ENCODE measurements at places on chromosomes 5 and 9.

DNA sequence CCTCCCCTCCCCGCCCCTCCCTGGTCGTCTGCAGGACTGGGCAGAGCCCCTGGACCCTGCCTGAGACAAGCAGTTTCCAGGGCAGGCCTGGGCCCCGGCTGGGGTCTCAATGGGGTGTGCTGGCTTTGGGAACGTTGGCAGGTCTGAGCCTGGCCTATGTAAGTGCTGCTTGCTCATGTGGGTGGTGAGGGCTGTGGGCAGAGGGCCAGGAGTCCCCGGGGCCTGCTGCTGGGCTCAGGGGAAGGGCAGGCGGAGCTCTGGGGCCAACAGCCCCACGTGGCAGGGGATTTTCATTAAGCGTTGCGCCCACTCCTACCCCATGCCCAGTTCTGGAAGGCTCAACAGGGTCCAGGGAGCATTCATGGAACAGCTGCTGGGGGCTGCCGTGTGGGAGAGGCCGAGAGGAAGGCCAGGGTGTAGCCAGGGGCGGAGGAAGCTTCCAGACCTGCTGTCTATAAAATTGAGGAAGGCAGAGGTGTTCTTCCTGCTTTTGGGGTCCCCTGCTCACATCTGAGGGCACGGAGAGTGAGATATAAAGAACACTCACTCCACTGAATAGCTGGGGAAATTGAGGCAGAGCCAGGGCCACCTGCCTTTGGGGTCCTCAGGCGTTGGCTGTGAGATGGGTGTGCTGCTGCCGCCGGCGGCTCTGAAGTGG is 32.5 kb downstream of the RXRA start:
- DNase-seq: no peak

DNA sequence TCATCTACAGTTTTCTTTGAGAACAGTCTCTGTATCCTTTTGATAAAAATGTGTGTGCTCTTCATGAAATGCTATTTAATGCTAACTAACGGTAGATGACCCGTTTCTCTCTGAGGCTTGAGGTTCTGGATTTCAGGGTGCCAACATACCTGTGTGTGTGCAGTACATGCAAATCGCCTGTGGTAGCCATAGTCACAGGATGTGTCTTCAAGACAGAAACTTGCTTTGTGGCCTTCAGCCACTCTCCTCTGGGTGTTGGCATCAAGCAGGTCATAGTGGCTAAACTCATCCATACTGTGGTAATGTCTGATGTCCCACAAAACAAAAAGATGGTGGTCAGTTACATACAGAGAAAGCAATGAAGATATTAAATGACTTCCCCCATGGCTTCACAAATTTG is 4.2 kb downstream of the LOX start:
- no peak for DNase-seq

DNA sequence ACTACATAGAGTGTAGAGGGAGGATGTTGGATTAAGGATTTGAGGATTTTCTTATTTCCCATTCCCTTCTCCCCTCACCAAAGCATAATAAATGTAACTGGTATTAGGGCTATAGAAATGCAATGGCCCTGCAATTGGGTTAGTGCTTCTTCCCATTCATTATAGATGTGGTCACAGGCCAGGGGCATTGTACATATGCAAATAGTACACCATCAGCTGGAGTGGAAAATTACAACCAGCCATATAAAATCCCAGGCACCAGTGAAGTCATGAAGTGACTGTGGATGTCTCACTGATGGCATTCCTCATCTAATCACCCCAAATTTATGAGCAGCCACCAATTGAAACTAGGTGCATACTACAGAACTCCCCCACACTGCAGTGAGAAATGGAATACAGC is 105.9 kb downstream of the PLK2 start:
- DNase-seq: no peak

- no peak for DNase-seq
Observed at GRCh38 chr9:109098171-109098959, 21.4 kb downstream of the TMEM245 start.

DNA sequence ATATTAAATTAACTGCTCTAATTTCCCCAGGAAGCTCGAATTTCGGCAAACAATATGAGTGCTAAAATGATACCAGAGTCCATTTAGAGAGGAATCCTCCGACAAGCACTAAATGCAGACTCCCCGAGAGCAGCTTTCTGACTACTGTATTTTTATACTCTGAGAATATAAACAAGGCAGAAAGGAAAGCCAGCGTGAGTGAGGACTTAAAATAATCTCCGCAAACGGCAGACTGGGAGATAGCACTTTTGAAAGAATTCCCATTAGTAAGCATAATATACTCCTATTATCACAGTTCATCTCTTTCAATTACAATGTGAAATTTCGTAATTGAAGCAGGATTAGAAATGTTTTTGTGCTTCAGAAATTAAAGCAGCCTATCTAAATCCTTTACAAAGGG is 269.4 kb upstream of the PANK3 start:
- DNase-seq: no peak

DNA sequence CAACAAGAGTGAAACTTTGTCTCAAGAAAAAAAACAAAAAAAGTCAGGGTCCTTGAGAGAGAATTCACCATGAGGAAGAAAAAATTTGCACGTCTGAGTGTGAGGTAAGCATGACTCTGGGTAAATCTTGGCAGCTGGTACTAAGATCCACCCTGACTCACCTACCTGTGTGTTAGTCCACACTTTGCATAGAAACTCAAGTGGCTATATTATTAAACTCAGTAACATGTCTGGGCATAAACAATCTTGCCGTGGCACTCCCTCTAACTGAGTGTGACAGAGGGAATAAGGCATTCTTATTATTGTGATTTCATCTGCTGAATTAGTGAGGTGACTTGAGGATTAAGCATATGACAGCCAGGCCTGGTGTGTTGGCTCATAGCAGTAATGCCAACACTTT is 259.4 kb upstream of the VLDLR start:
- DNase-seq: no peak

DNA sequence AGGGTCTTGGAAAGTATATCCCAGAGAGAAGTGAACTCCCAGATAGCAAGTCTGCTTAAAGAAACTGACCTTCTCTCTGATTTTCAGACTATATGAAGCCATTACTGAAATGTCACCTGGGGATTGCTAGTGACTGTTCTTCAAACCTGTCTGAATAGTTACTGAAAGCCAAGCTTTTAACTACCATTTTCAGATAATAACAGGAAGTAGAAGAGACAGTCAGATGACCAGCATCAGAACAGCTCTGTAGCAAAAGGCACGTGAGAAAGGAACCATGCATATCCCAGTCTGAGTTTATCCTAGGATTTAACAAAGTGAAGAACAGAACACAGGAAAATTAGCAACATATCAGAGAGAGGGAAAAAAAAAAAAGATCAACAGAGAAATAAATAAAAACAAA is 74.9 kb upstream of the SELENOP start:
- no peak for DNase-seq

DNA sequence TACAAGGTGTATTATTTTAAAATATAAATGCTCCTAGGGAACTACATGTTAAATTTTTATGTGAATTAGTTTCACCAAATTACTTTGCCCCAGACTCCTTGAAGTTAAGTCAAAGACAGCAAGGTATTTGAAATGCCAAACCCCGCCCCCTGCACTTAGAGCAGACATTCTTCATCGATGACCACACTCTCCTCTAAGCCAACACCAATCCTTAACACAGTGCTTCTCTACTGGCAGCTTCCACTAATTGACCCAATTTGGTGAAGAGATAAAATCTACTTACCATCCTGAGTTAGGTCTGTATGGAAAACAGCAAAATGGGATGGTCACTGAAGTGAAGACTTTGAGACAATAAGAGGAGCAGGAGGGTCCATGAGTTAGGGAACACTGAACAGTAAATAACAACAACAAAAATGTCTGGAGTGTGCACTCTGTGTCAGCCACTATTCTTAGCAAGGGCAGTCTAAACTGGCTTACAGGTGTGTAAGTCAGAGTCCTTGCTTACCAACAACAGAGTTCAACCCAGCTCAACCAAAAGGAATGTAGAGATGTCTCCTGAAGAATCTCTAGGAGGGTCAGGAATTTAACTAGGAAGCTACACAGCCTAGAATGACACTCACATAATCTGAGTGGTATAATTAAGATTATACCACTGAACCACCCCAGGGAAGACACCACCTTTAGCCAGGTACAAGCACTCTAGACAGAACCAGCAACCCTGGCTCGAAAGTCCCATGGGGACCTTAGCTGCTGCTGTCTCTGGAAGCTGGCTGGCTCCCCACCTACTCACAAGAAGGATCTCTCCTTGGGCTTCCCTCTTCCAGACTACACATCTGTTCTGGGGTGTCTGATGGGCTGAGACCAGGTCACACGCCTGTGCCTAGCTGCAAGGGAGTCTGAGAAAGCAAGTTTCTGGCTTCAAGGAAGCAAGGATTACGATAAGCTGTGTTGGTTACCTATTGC is 8.8 kb upstream of the UBE2QL1 start:
- DNase-seq: no peak

GRCh38 chr5:168339109-168339771 is 47.8 kb downstream of the WWC1 start:
- DNase-seq: no peak

DNA sequence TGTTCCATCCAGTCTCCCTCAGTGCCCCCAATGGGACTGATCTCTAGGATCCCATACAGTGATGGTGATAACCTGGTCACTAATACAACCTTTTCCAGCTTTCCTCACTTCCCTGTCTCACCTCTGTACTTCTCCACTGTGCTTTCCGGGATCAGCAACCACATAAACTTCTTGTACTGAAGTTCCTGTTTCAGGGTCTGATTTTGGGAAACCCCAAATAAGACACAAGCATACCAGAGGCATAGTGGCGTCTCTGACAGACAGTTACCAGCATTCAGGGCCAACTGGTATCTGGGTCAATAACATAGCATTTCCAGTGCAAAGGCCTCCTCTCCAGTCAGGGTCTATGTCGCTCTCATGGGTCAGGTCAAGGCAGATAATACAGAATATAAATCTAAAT is 64.3 kb downstream of the GLDC start:
- no peak for DNase-seq

- DNase-seq: no peak
Observed at GRCh38 chr9:83220730-83221129, 157.8 kb upstream of the RASEF start.

- no peak for DNase-seq
Observed at GRCh38 chr9:80554301-80554700, 982.5 kb downstream of the TLE4 start.

DNA sequence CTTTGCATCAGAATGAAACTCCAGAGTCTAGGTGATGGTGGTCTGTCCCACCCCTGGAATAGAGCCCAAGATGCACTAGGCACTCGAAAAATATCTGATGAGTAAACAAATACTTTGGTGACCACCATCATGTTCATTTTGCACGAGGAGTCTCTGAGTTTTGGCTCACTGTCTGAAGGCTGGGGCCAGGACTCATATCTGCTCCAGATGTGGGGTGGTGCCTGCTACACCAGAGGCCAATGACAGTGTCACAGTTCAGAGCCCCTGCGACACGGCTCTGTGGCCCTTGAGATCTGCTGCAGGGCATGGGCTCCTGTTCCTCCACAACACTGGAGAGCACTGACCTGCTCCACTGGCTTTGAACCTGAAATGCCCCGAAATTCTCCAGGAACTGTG is 164.6 kb downstream of the ROR2 start:
- no peak for DNase-seq

GRCh38 chr9:124835026-124835557 is 18.2 kb upstream of the WDR38 start:
- no peak for DNase-seq

GRCh38 chr5:129419292-129419691 is 40.8 kb upstream of the ADAMTS19 start:
- no peak for DNase-seq

- DNase-seq: no peak
Observed at GRCh38 chr5:127505905-127506304, 11.5 kb upstream of the PRRC1 start.

DNA sequence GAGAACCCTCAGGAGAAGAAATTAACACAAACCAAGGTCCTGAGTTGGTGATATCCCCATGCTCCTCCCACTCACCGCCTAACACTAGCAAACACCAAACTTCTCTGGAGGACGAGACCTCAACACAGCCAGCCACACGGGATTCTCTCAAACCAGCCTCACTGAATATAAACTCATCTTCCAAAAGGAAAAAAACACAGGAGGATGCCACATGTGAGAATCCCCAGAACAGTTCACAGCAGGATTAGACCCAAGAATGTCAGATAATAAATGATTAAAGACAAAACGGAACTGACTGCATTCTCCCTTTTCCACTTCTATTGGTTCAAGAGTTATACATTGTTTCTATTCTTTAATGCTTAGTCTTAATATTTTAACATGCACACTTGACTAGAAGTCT is 89.2 kb downstream of the LPAR1 start:
- no peak for DNase-seq

DNA sequence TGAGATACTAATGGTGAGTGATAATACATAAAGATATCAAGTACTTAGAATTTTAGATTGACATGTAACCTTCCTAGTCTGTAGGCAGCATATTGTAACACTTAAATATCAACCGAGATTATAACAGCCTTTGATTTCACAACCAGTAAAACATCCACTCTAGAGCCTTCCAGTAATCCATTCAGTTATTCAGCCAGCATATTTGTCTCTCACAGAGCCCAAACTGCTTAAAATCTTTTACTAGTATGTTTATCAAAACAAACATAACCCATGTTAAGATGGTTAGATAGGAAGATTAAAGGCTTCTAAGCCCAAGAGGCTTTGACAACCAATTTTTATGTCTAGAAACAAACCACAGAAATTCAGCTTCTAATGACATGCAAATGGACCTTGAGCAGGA is 177.9 kb upstream of the FST start:
- no peak for DNase-seq

GRCh38 chr9:135524130-135524861 is 3.1 kb downstream of the LCN1 start:
- no peak for DNase-seq

DNA sequence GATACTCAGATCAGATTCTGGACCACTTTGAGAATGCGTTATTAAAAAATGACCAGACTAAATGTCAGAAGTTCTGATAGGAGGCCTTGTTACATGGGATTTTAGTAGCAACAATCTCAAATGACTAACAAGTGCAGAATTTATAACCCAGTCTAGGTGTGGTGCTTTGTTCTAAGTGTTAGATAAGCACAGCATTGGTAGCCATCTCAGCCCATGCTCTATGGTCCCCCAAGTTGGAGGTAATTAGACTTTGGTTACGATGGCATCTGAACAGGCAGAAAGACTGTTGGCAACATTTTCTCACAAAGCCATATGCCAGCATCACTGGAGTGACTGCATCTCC is 140.4 kb upstream of the RPS23 start:
- no peak for DNase-seq

DNA sequence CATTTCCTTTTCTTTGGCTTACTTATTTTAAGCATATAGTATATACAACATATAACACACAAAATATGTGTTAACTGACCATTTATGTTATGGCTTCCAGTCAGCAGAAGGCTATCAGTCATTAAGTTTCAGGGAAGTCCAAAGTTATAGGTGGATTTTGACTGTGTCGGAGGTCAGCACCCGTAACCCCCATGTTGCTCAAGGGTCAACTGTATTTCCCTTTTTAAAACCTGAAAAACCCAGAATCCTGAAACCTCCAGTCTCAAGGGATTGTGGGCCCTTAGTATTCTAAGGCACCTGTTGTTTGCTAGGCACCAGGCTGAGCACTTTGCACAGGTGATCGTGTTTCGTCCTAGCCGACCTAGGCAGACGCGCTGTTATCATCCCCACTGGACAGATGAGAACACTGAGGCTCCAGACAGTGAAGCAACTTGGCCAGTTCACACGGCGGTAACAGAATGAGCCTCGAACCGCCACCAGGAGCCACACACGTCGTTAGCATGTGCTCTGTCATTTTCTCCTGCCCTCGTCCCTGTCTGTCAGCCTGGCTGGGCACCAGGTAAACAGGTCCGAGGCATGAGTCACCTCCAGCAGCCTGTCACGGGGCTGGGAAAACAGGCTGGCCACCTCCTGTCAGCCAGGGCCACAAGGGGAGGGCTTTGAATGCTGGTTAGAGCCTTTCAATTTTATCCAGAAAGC is 39.9 kb downstream of the DUSP1 start:
- no peak for DNase-seq

Measured in GOT3 (cell line).